Muscle of back (tissue), 13 donors: ENCODE measurements at places on chromosomes 2 and 18.

DNA sequence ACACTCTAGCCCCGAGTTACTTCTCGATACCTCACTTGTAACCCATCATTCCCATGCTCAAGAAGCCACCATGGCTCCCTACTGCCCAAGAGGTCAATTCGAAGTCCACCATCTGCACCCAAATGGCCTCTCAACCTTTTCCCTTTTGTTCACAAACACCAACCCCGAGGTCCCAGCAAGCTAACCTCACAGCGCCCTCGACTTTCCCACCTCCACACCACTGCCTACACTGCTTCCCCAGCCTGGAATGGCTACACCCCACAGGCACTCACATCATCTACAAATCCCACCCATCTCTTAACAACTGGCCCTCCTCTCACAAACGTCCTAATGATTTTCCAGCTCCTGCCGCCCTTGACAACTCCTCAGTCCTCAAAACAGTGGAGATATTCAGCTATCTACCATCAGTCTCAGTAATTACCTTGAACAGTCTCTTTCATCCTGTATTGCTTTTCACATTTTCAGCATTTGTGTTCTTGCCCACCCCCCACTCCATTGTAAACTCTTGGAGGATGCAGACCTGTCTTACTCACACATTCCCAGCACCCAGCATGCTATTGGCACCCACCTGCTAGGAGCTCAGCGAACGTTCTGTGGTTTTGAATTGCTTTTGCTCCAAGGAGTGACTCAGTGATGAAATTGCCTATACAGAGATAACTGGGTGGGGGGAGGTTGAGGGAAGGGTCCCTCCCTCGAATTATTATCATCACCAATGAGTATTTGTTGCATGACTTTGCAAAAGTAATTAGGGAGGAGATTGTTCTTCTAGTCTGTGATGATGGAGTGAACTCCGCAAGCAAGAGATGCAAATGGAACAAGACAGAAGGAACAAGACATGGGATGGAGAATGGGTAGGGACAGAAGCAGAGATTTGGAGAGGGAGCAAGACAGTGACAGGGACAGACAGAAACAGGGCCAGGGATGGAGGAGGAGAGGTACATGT lies 106.8 kb downstream of the CYP26B1 start:
- no peak for DNase-seq

GRCh38 chr2:40450796-40451430 lies 977 bp downstream of the SLC8A1 start:
- no peak for DNase-seq

GRCh38 chr2:11797846-11798245 lies 51.4 kb downstream of the LPIN1 start:
- DNase-seq = no peak

GRCh38 chr18:3857544-3857943 lies 407.6 kb downstream of the TGIF1 start:
- peak; percentile 5 for DNase-seq

DNA sequence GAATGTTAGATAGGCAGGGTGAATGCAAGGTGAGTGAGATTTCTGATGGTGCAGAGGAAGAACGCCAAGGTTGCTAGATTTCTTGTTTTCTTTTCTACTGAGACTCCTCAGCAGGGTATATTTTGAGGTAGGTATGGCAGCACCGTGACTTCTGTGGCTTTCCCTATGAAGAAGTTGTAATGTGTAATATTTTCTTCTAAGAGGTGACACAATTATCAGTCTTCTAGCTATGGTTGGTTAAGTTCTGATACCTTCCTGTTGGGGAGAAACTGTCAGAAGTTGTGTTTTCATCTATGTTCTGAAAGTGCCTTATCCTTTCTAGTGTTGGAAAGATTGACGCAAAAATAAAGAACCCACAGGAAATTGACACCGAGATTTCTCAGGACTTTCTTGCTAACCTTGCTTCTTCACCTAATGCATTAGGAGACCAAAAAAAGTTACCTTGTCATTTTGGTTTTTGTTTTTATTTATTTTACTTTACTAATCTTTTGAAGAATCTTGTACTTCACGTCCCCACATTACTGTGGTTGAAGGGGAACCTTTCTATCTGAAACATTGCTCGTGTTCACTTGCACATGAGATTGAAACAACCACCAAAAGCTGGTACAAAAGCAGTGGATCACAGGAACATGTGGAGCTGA lies 11.9 kb downstream of the IL18R1 start:
- no peak for DNase-seq

DNA sequence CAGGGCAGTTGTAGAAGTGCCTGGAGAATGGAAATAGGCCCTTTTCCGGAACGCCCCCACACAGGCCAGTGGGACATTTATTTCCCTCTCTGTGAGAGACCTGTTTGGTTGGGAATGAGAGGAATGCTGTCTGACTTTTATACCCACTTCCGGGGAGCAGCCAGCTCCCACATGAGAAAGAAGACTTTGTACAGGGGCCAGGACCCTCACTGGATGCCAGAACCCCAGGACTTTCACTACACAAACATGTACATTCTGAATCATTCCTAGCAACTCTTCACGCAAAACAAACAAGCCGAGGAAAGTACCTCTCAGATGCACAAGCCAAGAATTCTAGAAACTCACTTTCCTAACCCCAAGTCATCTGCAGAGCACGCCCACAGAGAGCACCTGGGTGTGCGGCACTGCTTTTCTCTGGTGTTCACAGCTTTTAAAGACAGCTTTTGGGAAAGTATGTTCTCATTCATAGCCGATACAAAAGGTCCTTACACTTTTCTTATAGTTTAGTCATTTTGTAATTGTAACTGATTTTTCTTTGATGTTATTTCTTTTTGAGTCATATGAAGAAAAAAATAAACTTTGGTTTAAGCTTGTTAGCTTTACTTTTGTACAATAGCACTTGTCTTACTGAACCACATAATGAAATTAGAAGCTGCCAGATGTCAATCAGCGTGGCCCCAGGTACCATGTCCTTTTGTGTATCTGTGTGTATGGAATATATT lies 856.1 kb upstream of the ID2 start:
- DNase-seq = no peak

GRCh38 chr2:161245671-161246070 lies 62.6 kb upstream of the PSMD14 start:
- peak; percentile 13 for DNase-seq

GRCh38 chr18:45589356-45590035 lies 25.8 kb upstream of the SLC14A2 start:
- peak; percentile 91 for DNase-seq

DNA sequence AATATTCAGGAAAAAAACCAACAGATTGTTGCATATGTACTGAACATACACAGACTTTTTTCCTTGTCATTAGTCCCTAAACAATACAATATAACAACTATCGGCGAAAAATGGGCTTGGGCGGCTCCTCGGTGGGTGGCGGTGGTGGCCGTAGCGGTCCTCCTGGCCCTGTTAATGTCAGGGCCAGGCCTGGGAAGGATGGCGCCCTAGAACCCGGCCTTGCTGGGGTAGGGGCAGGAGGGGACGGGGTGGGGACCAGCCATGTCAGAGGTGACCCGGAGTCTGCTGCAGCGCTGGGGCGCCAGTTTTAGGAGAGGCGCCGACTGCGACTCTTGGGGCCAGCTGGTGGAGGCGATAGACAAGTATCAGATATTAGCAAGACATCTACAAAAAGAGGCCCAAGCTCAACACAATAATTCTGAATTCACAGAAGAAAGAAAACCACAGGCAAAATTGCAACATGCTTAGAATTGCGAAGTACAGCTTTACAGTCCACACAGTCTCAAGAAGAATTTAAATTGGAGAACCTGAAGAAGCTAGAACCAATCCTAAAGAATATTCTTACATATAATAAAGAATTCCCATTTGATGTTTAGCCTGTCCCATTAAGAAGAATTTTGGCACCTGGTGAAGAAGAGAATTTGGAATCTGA lies 36.5 kb downstream of the ROCK2 start:
- no peak for DNase-seq

- DNase-seq = peak; percentile 83
These were observed 225.4 kb upstream of the FBXO11 start for GRCh38 chr2:48131539-48132270.

DNA sequence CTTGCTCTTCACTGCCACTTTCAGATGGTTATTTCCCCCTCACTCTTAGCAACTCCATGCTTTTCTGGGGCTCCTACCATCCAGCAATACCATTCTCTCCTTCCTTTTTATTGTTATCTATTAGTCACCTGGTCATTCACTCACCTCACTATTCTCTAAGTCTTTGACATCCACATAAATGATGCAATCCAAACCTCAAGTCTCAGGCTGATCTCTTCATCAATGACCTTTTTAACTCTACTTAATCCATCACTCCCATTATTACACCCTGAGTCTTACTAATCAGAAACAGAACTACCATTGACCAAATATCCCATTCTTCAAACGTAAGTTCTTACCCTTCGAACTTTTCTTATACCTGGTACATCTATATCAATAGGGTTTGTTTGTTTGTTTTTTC lies 79.7 kb downstream of the ITSN2 start:
- no peak for DNase-seq

- no peak for DNase-seq
These were observed 65.3 kb upstream of the EPB41L5 start for GRCh38 chr2:119947535-119947934.

GRCh38 chr18:72086421-72086820 lies 457.7 kb downstream of the CBLN2 start:
- no peak for DNase-seq

DNA sequence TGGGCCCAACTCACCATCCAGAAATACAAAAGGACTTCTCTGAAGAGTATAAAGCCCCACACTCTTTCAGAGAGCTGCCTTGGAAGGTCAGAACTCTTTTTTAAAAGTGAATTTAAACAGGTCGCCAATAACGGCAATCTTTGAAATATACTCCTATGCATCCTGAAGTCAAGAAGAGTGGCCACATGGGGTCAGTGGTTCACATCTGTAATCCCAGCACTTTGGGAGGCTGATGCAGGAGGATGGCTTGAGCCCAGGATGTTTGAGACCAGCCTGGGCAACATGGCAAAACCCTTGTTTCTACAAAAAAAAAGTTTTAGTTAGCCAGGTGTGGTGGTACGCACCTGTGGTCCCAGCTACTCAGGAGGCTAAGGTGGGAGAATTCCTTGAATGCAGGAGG lies 68.1 kb upstream of the FZD7 start:
- no peak for DNase-seq

- no peak for DNase-seq
These were observed 142.4 kb downstream of the CAPN13 start for GRCh38 chr2:30664761-30665358.
